Fibroblast of skin of scalp (primary cell): ENCODE measurements at places on chromosomes 13 and 19.

- DNase-seq: no peak
Measured at GRCh38 chr19:11016631-11017030, 55.8 kb downstream of the SMARCA4 start.

GRCh38 chr13:77480066-77480465 is 55.4 kb upstream of the SCEL start:
- DNase-seq: no peak

DNA sequence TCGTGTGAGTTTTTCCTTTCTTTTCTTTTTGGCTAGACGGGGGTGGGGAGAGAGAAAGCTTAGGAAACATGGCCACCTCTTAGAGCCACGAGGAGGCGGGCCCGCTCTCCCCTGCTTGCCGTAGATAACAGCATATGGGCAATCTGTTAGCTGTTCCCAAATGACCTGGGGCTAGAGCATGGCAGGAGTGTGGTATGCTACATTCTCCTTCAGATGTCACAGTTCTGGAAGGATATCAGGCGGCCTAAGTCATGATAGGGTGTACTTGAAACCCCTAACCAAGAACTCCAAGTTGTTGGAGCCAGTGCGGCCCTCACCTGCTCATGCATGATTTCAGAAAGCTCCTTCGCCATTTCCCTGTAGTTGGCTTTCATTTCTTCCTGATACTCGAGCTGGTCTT is 44.3 kb upstream of the SLC15A1 start:
- no peak for DNase-seq

- DNase-seq: no peak
Measured at GRCh38 chr19:54434873-54435214, 14.2 kb upstream of the LENG8 start.

DNA sequence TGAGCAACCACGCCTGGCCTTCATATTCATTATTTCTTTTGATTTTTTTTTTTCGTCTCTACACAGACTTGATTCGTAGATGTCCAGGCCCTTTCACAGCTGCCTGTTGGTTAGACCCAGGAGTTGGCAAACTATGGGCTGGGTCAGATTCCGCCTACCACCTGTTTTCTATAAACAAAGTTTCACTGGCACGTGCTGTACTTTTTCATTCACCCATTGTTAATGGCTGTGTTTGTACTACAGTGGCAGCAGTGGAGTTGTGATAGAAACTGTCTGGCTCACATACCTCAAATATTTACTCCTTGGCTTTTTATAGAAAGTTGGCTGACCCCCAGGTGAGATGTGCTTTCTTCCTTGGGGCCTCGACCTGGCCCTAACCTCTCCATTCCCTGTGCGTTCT is 72.9 kb upstream of the TEX29 start:
- no peak for DNase-seq

- DNase-seq: no peak
Measured at GRCh38 chr13:89748716-89749115, 1598.8 kb upstream of the MIR17HG start.

GRCh38 chr13:86438034-86438433 is 638.8 kb upstream of the SLITRK6 start:
- DNase-seq: no peak

GRCh38 chr19:14774373-14774772 is 4.0 kb downstream of the ADGRE2 start:
- no peak for DNase-seq

DNA sequence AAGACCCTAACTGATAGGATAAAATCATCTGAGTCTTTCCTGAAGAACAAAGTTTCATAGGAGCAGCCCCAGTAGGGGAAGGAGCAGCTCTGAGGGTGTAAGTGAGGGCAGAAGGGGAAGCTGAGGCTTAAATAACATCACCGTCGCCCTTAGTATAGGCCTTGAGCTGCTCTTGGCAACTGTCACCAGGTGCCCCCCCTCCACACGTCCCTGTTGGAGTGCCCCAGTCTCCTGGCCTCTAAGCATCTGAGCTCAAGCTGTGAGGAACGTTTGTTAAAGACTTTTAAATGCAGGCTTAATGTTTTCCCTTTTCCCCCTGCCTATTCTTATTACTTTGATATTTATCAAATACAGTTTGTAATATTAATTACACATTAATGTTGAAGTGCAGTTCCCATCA is 170.6 kb downstream of the ZIC5 start:
- DNase-seq: no peak

GRCh38 chr13:60990032-60990733 is 425.5 kb downstream of the PCDH20 start:
- DNase-seq: no peak

DNA sequence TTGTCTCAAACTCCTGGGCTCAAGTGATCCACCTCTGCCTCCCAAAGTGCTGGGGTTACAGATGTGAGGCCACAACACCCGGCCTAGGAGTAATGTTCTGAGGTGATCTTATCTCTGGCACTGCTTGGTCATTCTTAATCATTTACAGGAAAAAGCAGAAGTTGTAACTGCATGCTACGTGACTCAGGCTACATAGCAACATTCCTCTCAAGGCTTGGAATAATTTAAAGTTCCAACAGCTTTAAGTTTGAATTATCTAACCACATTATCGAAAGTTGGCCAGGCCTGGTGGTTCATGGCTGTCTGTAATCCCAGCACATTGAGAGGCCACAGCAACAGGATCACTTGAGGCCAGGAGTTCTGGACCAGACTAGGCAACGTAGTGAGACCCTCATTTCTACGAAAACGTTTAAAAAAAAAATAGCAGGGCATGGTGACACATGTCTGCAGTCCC is 3.9 kb upstream of the B9D2 start:
- peak; percentile 89 for DNase-seq

GRCh38 chr13:49418206-49418605 is 25.7 kb downstream of the CAB39L start:
- no peak for DNase-seq

DNA sequence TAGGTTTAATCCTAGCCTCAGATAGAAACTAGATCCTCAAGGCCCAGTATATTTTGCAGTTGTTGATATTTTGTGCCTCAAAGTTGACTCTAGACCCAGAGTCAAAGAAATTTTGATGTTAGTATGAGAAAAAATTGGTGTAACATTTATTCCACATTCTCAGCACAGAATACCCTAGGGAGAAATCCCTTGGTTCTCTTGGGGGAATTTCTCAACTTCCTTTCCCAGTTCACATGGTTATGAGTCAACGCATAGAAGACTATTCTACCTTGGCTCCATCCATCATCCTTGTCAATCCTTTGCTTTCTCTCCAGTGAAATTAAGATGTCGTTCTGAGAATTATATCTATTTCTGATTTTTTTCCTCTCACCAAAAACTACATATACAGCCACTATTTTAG is 145.3 kb downstream of the POSTN start:
- DNase-seq: peak; percentile 85

GRCh38 chr13:43805681-43806128 is 18.9 kb upstream of the ENOX1 start:
- peak; percentile 27 for DNase-seq

DNA sequence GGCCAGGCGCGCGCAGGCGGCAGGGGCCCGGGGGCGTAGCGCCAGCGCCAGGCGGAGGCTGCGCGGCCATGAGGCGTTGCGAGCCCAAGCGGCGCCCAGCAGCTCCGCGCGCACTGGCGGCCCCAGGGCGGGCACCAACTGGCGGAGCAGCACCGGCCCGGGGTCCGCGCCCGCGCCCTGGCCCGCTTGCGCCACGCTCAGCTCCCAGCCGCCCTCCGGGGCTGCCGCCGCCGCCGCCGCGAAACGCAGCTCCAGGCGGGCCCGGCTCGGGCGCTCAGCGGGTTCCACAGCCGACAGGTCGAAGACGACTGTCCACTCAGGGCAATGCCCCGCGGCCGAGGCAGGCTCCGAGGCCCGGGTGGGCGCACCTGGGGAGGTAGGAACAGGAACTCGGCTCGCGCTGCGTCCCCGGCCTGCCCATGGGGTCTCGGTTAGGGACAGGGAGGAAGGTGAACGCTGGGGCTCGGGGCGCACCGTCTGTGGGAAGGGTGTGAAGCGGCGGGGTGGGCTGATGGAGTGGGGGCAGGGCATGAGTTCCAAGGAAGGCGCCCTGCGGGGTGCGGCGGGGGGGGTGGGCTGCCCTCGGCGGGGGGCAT is 26.8 kb downstream of the CERS1 start:
- no peak for DNase-seq

DNA sequence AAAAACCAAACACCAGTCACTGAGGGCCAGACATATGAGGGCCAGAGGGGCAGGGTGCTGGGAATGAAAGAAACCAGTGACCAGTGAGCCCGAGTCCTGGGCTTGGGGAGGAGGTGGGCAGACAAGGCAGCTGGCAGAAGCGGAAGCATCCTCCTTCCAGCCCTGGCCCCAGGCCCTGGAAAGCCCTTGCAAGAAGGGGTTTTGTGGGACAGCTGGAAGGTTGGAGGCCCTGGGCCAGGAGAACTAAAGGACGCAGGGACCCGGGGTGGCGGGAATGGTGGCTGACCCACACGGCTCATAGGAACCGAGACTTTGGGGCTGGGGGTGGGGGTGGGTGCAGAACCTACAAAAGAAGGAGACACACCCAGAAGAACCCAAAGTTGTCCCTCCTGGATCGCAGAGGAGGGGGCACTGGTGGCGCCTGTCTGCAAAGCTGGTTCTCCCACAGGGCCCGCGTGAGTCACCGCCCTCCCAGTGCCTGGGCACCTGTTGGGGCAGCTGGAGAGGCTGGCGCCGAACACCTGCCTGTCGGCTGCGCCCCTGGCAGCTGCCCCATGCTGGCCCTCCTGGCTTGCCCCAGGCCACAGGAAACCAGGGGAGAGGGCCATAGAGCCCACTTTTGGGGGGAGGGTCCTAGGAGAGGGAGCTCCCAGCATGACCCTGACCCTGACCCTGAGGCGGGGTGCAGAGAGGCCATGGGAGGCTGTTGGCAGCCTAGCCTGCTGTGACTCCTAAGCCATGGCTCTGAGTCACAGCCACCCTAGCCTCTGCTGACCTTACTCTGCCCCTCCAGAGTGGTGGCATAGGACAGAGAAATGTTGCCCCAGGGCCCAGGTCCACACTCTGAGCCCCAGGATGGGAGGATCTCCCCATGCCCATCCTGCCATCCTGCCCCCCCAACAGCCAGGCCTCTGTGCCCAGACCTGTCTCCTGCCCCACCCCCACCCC is 802 bp downstream of the DMPK start:
- no peak for DNase-seq

GRCh38 chr13:38759390-38759789 is 72.5 kb downstream of the FREM2 start:
- DNase-seq: no peak

- no peak for DNase-seq
Measured at GRCh38 chr19:4606921-4607678, 32.2 kb upstream of the TNFAIP8L1 start.

DNA sequence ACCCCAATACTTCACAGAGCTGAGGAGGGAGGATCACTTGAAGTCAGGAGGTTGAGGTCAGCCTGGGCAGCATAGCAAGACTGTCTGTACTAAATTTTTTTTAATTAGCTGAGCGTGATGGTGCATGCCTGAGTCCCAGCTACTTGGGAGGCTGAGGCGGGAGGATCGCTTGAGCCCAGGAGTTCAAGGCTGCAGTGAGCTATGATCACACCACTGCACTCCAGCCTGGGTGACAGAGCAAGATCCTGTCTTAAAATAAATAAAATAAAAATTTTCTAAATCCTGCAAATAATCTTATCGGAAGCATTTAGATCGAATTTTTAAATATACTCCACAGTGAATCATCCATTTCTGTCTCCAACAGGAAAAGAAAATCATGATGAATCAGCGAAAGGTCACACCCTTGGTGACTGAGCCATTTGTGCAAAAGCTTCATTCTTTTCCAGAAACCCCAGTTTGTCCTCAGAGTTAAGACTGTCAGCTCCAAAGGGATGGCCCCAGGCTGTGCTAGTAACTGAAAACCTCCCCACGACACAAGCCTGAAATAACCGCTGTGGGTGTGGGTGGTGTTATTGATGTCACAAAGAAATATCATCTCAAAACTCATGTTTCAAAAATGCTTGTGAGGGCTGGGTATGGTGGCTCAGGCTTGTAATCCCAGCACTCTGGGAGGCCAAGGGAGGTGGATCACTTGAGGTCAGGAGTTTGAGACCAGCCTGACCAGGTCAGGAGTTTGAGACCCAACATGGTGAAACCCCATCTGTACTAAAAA is 167.6 kb downstream of the PTPRS start:
- peak; percentile 98 for DNase-seq

DNA sequence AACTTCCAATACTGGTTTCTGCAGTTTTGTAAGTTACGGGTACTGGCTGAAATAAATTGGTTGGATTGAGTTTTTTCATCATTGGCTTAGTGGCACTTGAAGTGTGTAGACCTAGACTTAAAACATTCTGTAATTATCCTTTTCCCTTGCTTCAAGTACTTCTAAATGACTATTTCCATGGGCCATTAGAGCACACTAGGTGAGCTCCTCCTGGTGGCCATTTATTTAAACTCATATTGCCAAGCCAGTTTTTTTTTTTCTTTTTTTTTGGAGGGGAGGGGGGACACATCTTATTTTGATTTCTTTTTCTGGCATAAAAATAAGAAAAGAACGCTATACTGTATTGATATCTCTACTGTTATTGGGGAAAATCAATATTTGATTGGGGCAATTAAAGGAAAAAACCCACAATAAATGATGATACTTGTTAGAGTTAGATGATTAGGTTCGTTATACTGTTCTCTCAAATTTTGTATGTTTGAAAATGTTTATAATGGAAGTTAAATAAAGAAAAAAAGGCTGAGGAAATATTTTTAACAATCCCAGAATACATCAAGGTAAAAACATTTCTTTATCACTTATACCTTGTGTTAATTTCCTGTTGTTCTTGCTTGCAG is 82.9 kb downstream of the PDS5B start:
- peak; percentile 59 for DNase-seq

- no peak for DNase-seq
Measured at GRCh38 chr19:38799104-38799503, 10.1 kb downstream of the LGALS7B start.

- no peak for DNase-seq
Measured at GRCh38 chr19:37221136-37221535, 3.1 kb downstream of the ZNF383 start.
